ENCODE measurements at places on chromosomes 11 and 22.

GRCh38 chr11:35624781-35625180 is 6.5 kb downstream of the FJX1 start:
- no peak for DNase-seq

DNA sequence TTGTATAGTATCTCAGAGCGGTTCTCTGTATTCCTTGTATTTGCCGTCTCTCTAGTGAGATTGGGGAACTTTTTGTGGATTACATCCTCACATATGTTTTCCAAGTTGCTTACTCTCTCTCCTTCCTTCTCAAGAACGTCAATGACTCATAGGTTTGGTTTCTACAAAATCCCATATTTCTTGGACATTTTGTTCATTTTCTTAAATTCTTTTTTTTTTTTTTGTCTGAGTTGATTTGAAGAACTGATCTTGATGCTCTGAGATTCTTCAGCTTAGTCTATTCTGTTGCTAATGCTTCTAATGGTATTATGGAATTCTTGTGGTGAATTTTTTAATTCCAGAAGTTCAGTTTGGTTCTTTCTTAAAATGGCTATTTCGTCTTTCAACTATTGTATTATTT is 28.4 kb upstream of the SLN start:
- no peak for DNase-seq

DNA sequence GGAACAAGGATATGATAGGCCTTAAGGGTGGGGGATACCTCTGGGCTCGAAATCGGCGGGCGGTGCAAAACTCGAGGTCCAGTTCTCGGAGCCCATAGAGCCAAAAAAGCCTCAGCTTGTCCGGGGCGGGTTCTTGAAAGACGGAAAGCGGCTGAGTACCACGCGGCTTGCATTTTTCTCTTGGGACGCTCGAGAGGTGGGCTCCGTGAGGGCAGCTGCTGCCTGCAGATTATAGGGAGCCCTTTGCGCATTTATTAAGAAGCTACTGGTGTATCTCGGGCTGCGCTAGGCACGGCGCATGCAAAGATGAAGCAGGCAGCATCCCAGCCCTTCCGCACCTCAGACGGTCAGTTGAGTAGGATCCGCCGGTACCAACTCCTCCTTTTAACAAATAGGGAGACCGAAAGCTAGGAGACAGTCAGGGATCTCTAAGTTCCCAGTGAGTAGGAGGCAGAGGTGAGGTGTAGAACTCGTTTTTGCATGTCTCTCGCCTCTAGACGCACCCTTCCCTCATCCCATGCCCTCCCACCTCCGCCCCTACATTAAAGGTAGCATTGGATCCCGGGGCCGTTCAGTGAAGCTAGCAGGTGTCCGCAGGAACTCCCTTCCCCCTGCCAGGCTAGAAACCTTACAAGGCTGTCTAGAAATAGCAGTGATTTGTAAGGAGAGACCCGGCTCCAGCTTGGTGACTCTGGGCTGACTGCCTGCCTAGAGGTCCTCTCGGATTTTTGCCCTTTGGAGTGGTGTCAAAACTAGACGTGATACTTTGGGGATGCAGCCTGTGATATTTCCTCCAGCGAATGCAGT is 768 bp downstream of the LDHA start:
- DNase-seq = no peak

- no peak for DNase-seq
Observed at GRCh38 chr11:95149651-95150364, 60.2 kb downstream of the ENDOD1 start.

- no peak for DNase-seq
Observed at GRCh38 chr11:12276356-12276755, 101.0 kb upstream of the PARVA start.

DNA sequence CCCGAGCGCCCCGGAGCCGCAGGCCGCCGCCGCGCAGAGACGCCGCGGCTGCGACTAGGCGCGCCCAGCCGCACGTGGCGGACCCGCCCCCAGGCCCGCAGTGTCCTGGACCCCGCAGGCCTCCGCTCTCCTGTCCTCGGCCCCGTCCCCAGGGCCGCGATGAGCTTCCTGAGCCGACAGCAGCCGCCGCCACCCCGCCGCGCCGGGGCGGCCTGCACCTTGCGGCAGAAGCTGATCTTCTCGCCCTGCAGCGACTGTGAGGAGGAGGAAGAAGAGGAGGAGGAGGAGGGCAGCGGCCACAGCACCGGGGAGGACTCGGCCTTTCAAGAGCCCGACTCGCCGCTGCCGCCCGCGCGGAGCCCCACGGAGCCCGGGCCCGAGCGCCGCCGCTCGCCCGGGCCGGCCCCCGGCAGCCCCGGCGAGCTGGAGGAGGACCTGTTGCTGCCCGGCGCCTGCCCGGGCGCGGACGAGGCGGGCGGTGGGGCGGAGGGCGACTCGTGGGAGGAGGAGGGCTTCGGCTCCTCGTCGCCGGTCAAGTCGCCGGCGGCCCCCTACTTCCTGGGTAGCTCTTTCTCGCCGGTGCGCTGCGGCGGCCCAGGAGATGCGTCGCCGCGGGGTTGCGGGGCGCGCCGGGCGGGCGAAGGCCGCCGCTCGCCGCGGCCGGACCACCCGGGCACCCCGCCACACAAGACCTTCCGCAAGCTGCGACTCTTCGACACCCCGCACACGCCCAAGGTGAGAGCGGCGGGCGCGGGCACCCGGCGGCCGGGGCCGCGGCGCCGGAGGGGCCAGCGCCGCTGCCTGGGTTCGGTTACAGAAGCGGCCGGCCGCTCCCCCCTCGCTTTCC is 528 bp downstream of the WEE1 start:
- DNase-seq = no peak

DNA sequence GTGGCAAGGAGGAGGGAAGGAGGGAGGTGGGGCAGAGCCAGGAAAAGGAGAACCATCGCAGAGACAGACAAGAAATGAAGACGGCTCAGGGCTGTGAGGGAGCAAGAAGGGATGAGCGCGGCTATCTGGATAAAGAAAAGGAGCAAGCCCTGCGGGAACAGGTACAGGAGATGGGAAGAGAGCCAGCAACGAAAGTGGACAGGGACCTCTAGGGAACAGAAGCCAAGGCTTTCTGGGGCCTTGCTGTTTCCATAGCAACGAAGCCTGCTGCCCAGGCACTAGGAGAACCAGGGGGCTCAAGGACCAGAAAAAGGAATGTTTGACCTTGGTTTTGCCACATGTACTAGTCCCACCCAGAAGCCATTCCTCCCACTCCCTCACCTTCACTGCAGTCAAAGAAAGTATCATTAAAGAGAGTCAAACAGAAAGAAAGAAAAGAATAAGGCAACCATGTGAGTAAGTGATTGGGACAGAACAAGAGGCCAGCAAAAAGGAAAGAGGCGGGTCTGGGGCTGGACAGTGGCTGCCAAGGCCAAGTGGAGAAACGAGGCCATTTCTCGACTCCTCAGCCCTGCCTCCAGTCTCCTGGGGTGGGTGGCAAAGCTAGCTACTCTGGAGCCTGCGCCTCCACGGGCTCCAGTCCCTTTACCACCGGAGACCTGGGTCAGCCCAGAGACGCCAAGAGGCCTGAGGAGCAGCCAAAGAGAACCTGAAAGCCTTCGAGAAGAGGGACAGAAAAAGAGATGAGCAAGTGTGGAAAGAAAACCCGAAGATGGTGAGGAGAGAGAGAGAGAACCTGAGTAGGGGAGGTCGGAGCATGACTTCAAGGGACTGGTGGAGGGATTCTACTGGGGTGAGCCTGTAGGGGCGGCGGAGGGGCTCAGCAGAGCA is 35.1 kb downstream of the NRXN2 start:
- DNase-seq = no peak

DNA sequence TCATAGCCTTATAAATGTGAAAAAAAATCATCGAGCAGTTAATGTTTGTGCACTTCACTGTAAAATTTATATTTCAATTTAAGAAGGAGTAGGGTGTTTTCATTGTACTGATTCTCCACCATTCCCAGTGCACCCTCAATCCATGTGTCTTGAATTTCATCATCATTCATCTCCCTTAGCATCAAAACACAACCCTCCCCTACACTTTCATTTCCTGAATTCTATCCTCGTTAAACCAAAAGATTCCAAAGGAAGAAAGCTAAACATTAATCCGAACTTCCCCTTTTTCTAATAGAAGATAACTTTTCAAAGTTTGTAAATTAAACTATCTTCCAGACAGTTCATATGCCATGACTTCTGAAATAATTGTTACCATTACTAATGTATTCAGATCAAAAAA is 34.1 kb upstream of the OR8B8 start:
- DNase-seq = no peak

DNA sequence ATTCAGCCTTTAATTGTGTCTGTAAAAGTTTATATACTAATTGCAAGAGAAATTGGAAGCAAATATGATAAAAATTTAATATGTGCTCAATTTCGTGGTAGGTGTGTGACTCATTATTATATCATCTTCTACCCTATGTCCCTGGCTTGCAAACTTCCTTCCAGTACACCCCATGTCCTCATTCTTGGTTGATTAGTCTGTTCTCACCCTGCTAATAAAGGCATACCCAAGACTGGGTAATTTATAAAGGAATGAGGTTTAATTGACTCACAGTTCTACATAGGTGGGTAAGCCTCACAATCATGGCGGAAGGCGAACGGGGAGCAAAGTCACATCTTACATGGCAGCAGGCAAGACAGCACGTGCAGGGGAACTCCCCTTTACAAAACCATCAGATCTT is 11.9 kb downstream of the MRGPRX3 start:
- no peak for DNase-seq

- no peak for DNase-seq
Observed at GRCh38 chr11:70628855-70629844, 230.8 kb downstream of the CTTN start.

GRCh38 chr11:78224506-78224905 is 35.8 kb downstream of the USP35 start:
- DNase-seq = no peak

- no peak for DNase-seq
Observed at GRCh38 chr11:115616971-115617370, 112.8 kb upstream of the CADM1 start.

- DNase-seq = no peak
Observed at GRCh38 chr11:80562523-80563125, 1121.8 kb upstream of the TENM4 start.

- no peak for DNase-seq
Observed at GRCh38 chr11:128810784-128811514, 56.1 kb downstream of the KCNJ1 start.

DNA sequence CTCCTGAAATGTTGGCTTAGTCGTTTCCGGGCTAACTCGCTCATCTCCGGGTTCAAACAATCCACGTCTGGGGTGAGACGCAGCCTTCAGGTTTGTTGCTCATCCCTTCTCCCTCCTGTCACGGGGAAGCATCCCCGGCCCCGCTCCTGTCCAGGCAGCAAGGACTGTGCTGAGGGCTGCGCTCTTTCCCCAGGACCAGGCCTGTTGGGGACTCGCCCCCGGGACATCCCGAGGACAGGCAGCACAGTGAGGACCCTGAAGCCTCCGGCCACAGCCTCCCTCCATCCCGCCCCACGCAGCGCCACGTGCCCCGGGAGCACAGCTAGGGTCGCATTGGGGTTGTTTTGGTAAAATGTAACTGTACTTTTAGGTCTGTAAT is 252.0 kb downstream of the BRD1 start:
- DNase-seq = no peak

DNA sequence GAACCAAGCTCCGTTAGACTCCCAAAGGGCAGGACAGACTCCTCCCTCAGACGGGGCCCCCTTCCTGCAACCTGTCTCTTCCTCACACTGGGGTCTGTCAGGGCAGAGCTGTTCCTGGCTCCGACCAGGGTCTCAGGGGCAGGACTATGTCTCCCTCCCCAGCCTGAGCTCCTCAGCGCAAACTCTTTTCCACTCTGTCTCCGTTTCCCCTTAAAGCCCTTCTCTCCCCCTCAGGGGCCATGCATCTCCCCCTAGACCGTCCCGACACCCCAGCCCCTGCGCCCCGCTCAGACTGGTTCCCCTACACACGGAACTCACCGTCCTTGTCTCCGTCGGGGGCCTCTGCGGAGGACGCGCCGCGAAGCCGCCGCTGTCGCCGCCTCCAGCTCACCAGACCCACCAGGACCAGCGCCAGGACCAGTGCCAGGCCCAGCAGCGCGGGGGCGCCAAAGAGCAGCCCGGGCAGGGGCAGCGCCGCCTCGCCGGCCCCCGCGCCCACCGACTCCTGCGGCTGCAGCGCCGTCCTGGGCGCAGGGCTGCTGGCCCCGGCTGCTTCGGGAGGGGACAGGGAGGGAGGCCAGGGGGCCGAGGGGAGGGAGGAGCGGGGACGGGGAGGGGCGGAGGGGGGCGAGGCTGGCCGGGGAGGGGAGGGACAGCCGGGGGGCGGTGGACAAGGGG is 684 bp downstream of the TNFRSF13C start:
- peak; percentile 59 for DNase-seq

DNA sequence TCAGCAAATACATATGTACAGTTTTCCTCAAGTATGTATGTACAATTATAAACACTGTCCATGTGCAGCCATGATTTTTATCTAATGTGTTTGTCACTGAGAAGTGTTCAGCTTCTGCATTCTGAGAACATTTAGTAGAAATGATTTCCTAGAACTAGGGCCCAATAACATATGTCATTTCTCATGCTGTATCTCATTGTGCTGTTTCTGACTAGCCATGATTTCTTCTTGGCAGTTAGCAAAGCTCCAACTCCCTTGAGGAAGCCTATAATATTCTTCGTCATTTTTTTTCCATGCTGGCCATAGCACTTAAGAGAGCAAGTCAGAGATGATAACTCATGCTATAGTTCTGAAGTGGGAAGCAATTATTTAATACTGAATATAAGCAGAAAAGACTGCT is 187.8 kb downstream of the DDX10 start:
- DNase-seq = no peak

DNA sequence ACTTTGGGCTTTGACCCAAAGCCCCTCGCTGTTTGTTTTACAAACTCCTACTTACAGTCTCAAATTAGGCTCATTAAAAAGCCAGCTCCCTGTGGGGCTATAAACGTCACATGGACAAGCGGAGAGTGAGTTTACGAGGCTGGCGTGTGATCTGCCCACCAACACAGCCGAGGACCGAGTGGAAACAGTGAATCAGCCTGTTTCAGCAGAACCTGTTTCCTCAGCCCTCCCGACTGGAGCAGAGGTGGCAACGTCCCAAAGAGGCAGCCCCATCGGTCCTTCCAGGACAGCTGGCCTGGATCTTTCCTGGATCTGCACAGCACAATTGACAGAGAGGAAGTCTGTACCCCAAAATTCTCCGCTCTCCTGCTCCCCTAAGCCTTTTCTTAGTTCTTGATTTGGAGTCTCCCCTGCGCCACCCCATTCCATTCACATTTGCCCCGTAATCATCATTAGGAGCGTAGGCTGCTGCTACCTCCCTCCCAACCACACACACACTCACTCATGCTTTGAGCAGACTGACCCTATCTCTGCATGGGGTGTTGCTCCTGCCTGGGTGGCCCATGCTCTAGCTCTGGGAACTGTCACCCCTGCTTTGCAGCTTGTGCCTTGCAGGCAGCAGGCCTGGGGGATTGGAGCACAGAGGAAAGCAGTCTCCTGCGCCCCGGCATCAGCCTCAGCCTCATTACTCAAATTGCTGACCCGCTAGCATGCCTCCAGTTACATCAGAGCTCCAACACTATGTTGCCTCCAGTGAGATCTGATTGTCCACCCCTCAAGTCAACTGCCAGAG is 117.8 kb downstream of the NAT10 start:
- no peak for DNase-seq

GRCh38 chr11:76656571-76657081 is 13.9 kb downstream of the LRRC32 start:
- DNase-seq = no peak

Measured in stimulated activated CD8-positive, alpha-beta memory T cell treated with anti-CD3 and anti-CD28 coated beads, Interleukin-7, amount 100 ng/mL, for 1 hour (primary cell).